ENCODE measurements at places on chromosomes 7 and 10.
A peak's percentile ranks its signal among the peaks of the same experiment; 100 is the strongest.

GRCh38 chr10:86389441-86390193, 23.0 kb upstream of the GRID1 start:
- no peak for DNase-seq

DNA sequence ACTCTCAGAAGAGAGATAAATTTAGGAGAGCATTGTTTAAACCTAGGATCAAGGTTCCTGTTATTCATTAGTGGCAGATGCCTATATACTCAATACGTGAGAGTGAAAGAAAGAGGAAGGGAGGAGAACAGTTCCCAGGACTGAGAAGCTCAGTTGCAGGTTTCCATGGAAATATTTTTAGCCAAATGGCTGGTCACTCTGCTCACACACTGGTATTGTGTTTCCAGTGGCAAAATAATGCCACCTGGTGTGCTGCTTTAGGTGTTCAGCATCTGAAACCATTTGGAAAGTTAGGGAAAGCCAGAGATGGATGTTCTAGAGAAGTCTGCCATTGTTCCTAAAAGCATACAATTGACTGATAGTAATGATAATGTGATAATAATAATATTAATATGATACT, 827.7 kb downstream of the SORCS3 start:
- DNase-seq, result no peak

- no peak for DNase-seq
Observed at GRCh38 chr7:57403601-57404342, 46.2 kb upstream of the ZNF716 start.

GRCh38 chr10:69639291-69640195, 9.5 kb downstream of the FAM241B start:
- peak; percentile 61 for DNase-seq

GRCh38 chr7:157875230-157876179, 538.7 kb downstream of the DNAJB6 start:
- DNase-seq, result peak; percentile 45

GRCh38 chr7:5289355-5289754, 6.6 kb downstream of the SLC29A4 start:
- DNase-seq, result no peak

DNA sequence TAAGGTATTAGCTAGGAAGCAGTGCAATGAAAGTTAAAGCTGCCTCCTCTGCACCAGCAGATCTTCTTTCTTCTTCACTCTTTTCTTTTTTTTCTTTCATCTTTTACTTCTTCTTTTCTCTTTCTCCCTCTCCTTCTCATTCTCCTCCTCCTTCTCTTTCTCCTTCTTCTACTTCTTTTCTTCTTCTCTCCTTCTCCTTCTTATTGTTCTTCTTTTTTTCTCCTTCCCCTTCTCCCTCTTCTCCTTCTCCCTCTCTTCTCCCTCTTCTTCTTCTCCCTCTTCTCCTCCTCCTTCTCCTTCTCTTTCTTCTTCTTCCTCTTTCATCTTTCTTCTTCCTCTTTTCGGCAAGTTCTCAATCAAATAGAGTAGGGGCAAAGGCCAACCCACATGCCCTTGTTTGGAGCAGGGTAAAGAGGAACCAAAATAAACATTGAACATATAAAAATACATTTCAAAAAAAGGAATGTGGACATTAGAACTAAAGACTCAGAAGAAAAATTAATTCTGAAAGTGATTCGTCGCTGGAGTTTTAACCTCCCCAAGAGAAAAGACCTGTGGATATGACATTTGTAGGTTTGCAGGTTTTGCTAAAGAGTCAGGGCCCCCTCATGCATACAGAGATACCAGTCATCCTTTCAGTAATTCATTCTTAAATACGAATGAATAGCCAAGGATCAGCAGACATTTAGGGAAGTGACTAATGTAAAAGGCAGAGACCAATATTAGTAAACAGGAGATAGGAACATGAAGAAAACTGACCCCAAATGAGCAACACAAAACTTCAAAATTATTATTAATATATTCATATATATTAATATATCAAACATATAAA, 93.0 kb upstream of the RSU1 start:
- no peak for DNase-seq

DNA sequence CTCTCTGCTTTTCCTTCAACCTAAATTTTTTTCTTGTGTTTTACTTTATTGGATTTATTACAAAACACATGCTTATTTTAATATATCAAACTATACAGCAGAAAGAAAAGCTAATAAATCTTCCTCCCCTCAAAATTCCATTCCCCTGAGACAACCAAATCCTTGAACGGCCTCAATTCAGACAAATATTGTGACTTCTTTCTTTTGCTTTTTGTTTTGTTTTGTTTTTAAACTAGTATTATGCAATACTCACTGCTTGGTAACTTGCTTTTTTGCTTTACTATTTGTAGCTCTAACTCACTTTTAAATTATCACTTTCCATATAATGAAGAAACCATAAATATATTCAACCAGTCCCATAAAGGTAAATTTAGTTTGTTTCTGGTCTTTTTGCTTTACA, 59.4 kb upstream of the CDK1 start:
- DNase-seq, result no peak

DNA sequence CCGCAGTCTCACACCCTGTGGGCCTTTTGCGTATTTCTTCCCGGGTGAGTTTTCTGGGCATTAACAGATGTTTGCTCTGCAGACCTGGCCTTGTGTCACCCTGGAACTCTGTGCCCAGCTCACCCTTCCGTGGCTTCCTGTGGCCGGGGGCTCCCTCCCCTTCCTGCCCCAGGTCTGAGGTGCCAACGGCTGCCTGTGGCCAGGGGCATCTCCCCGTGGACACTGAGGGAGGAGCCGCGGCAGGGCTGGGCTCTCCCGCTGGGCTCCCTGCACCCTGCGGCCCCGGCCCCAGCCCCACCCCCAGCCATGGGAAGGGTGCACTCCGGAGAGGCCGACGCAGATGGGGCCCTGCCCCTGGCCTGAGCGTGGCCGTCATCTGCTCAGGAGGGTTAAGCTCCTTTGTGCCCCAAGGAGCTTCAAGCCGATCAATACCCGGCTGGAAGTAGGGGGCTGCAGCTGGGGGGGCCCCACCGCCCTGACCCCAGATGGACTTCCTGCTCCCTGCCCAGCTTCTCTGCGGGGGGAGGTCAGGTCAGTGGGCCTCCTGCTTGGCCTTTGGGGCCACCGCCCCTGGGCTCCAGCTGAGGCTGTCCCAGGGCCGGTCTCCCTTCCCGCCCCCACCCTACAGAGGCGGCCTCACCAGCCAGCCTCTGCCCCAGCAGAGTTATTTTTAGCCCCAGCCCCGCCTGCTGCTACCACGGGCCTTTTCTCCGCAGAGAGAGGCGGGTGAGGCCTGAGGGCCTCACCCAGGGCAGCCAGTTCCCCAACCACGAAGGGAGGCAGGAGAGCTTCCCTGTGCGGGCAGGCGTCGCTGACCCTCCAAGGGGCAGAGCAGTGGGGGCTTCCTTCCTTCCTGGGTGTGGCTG, 24.2 kb downstream of the PWWP2B start:
- no peak for DNase-seq

DNA sequence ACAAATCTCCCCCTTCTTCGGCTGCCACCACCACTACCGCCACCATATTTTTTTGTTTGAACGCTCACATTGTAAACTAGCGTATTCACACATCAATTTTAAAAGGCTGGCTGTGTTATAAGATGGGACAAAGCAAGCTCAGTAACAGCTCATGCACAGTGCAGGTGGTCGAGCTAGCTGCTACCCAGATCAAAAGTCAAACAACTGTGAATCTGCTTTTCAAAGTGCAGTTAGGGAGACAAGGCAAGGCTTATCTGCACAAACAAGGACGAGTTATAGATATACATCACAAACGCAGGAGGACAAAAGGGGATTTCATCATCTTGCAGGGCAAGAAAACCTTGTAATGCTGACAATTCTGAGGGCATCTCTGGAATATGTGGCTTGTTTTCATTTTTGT, 231.6 kb downstream of the VTI1A start:
- no peak for DNase-seq

DNA sequence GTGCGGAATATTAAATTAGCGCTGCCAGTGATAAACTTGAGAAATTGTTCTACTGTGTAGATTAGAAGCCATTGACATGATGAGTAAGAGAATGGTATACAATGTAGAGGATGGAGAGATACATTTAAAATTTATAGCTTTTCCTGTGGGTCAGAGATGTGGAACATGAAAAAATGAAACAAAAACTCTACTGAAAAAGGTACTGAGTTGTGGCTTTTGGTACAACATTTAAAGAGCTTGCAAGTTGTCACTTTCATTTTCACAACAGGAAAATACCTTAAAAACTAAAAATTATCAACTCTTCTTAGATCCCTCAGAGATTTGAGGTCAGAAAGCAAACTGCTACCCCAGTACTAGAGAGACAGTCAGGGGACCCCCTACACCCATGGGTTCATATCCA, 348.8 kb upstream of the CDC14C start:
- no peak for DNase-seq

GRCh38 chr7:45576249-45576929, 2.2 kb downstream of the ADCY1 start:
- DNase-seq, result no peak

DNA sequence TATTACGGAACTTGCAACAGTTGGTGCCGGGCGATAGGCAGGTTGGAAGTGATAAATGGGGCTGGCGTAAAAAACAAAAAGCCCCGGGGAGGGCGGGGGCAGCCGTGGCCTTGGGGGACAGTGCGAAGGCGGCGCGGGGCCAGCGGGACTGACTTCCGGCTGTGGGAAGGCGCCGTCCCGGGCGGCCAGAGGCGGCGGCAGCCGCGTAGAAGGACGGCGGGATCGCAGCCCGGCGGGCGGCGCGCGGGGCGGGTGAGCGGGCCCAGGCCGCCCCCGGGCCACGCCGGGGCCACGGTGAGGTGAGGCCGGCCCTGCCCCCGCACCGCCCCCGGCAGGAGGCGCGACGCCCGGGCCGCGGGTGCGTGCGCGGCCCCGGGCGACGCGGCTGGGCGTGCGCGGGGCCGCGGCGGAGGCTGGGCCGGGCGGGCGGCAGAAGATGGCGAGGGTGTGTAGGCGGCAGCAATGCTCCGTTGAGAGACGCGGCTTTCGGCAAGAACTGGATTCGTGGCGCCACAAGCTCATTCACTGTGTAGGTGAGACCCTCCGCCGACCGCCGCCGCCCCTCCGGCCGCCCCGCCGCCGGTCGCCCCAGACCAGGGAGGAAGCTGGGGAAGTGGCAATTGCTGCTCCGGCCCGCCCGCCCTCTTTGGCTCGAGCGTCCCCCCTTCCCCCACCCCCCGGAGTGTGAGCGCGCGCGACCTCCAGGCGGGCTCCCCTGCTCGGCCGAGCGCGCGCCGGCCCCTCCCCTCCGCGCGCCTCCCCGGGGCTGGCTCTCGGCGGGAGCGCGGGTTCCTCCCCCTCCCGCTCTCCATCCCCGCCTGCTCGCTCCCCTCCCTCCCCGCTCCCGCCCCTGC, at the start of gene LCOR:
Gene LCOR (plus strand): TSS at position 432 of the 854 bp plus-strand sequence. CDS start 116,760 bp downstream, outside the sequence.
- peak; percentile 79 for DNase-seq

GRCh38 chr7:139629392-139630082, 106.1 kb downstream of the CLEC2L start:
- no peak for DNase-seq

GRCh38 chr7:54354436-54354835, 187.7 kb upstream of the VSTM2A start:
- DNase-seq, result no peak

GRCh38 chr7:73983437-73984164, 44.4 kb upstream of the ELN start:
- no peak for DNase-seq

- DNase-seq, result no peak
Observed at GRCh38 chr10:122087436-122087835, 98.5 kb downstream of the TACC2 start.

- DNase-seq, result no peak
Observed at GRCh38 chr10:68330852-68331454, 911 bp upstream of the HNRNPH3 start.

- DNase-seq, result no peak
Observed at GRCh38 chr10:119353421-119353820, 146.1 kb downstream of the GRK5 start.

DNA sequence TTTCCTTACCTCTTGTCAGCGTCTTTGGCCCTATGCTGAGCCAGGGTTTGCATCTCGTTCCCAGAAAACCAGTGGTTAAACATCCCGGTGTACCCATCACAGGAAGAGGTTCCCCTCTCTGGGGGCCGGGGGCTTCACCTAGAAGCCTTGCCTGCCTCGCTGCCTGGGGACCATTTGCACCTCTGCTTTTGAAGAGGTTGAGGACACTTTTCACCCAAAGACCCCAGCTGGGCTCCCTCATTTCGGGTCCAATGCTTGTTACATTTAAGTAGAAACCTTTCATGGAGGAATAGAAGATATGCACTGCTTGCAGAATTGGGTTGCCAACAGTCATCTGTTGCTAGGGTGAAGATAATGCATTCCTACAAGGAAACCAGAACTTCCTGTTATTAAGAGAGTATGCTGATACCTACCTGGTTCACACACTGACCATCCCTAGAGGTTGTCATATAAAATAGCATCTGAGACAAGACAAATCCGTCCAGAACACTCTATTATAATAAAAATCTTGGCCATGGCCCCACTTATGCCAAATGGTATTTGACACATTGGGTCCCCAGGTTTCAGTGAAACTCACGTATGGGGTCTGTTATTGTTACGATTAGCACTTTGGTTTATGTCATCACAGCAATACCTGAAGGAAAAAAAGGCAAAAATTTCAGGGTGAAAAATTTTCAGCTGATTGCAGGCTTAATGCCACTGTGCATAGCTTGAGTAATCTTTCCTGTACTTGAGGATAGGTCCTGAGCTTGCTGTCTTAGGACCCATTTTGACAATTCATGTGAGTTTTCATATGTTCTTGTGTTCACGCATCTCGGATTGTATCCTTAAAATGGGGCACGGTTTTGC, 917 bp downstream of the ZNF365 start:
- DNase-seq, result no peak

- no peak for DNase-seq
Observed at GRCh38 chr10:112672706-112673105, 225.7 kb downstream of the VTI1A start.

DNA sequence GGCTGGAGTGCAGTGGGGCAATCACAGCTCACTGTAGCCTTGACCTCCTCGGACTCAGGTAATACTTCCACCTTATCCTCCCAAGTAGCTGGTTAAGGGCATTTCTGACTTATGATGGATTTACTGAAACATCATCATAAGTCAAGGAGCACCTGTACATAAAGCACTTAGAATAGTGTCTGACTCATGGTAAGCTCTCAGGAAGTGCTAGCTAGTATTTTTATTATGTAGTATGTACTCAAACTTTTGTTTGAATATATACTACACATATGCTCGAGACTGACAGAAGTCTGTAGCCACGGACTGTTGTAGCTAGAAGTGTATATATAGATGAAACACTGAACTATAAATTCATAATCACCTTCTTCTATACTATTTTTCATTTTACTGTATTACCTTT, 107.5 kb upstream of the DNAJB12 start:
- no peak for DNase-seq

DNA sequence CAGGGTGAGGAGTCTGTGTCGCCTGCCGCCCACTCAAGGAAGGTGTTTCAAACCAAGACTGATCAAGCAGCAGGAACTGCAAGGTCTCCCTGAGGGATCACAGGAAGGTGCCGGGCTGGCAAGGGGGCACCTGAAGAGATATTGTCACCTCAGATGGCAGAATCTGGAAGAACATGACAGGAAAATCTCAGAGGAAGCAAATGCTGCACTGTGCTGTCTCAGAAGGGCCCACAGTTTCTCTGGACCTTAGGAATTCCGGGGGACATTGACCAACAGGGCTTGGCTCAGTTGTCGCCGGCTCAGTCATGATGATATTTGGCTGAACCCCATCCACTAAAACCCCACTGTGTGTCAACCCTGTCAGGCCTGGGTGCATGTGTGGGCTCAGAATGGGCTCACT, 31.9 kb upstream of the GPR26 start:
- no peak for DNase-seq

GRCh38 chr7:9776900-9777299, 1196.8 kb upstream of the PHF14 start:
- DNase-seq, result no peak

GRCh38 chr7:38838725-38839385, 70.1 kb downstream of the VPS41 start:
- no peak for DNase-seq

All from activated naive CD4-positive, alpha-beta T cell (primary cell).